NCI-H2171 treated with DMSO at 0.1 percent for 48 hours (cell line): ENCODE measurements at places on chromosomes 2 and 18.

GRCh38 chr2:62884514-62884913 lies 166.1 kb upstream of the OTX1 start:
- no peak for DNase-seq

DNA sequence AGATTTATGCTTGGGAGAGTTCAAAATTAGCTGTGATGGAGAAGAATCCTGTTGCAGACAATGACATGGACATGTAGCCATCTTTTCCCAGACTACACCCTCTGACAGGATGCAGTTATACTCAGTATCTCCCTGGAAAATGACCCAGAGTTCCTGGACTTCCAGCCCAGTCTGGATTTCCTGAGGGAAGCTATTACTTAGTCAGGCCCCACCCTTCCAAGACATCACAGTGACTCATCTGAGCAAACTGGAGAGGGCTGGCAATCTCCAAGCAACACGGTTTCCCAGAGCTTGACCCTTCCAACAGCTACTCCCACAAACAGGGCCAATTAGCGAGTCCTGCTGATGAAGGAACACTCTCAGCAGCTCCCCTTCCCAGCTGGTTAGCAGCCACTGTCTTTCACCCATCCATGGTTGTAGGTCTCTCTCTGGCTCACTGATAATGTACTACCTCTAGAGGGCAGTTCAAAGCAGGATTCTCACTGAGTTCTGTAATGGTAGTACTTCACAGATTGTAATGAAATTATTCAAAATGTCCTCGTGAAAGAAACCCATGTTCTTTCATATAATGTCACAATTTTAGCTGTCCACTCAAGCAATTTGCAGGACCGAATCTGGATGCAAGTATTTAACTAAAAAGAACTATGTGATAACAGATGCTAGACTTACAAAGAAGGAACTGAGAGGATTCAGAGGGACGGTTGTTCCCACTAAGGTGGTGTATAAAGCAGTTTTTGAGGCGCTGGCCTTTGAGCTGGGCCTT lies 110.2 kb downstream of the MDH1 start:
- DNase-seq: no peak

DNA sequence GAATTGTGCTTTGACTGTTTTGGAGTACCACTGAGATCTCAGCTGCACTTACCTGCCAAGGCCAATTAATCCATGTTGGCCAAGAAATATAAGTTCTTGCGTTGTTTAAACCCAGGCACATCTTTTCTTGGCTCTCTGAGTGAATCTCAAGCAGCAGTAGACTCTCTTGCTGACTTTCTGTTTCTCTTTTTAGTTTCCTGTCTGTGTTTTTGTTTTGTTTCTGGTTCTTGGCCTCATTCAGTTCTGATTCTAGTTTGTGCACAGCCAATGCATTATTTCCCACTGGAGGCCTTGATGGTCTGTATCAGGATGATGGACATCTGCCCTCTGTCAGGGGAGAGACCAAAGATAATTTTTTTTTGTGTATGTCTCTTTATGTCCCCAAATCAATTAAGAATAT lies 379.4 kb downstream of the CDH2 start:
- DNase-seq: no peak

DNA sequence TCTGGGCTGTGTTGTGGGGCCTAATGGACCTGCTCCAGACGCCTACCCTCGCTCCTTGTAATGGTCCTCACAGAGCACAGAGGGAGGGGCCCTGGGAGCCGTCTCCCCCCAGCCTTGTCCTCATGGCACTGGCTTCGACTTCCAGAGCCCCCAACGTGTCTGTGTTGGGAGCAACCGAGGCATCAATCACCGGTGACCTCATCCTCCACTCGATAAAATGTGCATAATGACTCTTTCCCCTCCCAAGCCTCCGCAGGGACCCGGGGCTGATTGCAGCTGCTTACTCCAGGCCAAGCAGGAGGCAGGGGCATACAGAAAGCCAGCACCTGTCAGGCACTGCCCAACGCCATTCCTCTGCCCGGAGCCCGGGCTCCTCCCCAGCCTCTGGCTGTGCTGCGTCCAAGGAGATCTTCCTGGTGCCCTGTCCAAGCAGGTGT lies 271.7 kb downstream of the NDUFA10 start:
- no peak for DNase-seq

- no peak for DNase-seq
Observed at GRCh38 chr2:135169900-135170753, 118.0 kb downstream of the RAB3GAP1 start.

DNA sequence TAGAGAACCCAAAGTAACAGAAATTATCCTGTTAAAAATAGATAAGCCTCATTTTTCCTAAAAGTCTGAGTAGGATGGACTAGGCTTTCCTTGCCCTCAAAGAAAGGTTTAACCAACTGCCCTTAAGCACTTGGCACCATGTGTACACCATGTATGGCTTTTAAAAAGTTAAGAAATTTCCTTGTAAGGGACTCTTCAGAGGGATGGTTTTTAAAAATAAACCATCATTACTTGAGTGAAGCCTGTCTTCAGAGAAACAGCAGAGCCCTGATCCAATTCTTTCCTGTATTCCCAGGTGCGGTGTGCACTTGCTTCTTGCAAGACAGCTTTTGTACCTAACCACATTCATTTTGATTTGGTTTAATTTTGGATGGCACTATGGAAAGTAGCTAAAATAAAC lies 1.1 kb upstream of the NEMP2 start:
- no peak for DNase-seq

- DNase-seq: no peak
Observed at GRCh38 chr18:68840554-68841263, 42.8 kb downstream of the CCDC102B start.

- DNase-seq: no peak
Observed at GRCh38 chr18:76412818-76413565, 82.0 kb downstream of the ZNF516 start.

GRCh38 chr2:96470109-96470508 lies 35.0 kb downstream of the NEURL3 start:
- no peak for DNase-seq

- no peak for DNase-seq
Observed at GRCh38 chr18:54181856-54182602, 42.4 kb downstream of the MBD2 start.

GRCh38 chr2:2597712-2598111 lies 266.6 kb upstream of the MYT1L start:
- DNase-seq: no peak

DNA sequence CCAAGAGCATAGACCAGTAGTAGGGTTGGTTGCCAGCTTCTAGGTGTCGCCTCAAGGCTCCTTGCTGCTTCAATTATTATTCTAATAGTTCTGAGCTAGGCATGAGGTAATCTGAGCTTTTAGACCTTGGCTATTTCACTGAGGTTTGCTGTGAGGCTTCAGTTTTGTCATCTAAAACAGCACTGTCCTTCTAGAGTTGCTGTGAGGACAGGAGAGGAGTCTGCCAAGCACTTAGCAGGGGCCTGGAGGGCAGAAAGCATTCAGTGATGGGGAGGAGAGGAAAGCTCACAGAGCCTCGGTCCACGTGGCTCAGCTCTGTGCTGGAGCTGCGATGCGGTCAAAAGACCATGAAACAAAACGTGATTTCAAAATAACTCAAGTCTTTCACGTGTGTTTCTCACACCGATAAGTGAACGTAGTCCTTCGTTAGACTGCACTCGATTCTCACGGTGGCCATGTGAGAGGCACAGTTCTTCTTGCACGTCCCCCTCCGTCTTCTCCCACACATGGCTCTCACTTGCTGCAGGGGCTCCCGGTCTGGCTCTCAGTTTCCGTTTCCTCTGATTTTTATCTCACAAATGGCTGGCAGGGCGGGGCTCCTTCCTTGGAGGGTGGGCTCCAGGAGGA lies 113.7 kb downstream of the B3GNT2 start:
- no peak for DNase-seq

DNA sequence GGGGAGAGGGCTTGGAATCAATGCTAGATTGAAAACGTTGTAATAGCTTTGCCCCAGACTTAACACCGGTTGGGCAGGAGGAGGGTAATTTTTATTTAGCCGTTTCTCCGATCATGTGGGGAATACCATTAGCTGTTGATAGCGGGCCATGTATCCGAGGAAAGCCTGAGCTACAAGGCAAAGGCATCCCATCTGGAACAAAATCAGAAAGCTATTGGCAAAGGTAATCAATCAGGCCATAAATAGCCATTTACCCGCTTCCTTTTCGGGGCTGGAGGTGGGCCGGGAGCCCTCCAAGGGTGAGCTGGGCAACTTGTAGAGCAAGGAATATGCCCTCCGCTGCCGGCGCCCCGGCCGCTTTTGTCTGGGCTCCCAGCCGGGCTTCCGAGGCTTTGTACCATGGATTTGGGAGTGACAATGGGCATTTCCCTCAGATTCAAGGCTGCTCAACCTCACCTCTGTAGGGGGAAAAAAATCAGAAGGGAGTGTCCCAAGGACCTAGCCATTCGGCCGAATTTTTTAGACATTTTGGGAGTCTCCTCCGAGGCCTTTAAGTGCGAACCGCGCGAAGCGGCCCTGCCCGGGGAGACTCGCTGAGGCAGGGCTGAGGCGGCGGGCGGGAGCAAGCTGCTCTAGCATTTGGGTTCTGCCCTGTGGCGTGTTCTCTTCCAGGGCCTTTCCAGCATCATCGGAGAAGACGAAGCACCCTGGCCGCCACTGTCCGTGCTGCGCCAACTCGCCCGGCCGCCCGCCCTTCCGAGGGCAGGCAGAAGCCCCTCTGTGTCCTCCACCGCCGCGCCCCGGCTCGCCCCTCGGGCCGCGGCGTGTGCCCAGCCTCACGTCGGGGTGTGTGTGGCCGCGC lies 1.1 kb upstream of the HOXD9 start:
- no peak for DNase-seq

- DNase-seq: no peak
Observed at GRCh38 chr2:144703852-144704708, 184.2 kb upstream of the ZEB2 start.

GRCh38 chr2:100320547-100321178 lies 1.6 kb downstream of the LONRF2 start:
- DNase-seq: peak; percentile 42

DNA sequence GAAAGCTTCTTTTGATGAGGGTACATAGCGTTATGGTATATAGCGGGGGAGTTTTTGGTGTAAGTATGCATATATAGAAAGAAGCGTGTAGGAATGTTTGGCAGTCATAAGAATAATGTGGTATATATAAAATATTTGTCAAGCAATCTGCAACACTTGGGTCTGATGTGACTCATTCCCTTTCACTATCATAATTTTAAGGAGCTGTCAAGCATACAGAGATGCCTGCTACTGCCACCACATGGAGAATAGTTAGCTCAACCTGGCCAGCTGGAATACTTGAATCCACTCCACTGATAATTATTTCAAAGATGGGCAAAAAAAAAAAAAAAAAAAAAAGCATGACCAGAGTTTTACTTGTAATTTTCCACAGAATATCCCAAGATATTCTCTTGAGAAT lies 559.8 kb upstream of the REG3G start:
- DNase-seq: no peak

- no peak for DNase-seq
Observed at GRCh38 chr2:2527148-2527547, 196.1 kb upstream of the MYT1L start.

GRCh38 chr18:44737623-44738022 lies 56.9 kb downstream of the SETBP1 start:
- no peak for DNase-seq

- DNase-seq: peak; percentile 4
Observed at GRCh38 chr2:216688731-216689340, 6.5 kb downstream of the IGFBP5 start.

DNA sequence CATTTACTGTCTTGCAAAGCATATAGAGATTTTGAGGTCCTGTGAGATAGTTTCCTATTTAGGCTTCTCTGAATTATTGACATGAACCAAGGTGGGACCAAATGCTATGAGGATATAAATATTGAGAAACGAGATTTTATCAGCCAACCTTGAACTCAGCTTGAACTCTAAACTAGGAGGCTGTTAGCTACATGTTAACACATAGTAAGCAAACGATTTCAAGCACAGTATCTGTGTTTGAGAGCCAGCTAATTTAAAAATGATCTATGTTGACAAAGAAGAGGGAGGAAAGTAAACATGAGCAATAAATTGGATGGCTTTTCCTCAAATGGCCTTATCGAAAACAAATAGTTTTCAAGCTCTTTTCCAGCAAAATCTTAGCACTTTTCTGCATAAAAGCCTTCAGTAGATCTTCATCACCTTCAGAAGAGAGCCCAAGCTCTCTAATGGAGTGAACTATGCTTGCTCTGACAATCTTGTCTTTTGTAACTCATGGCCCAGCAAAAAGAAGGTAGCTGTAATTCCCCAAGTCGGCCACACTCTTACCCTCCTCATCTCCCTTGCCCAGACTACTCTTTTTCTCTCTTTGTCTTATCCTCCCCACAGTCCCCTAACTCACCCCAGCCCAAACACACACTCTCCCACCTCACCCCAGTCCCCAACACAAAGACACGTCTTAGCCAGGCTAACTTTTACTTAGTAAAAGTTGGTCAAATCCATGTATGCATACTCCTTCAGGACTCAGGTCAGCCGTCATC lies 14.7 kb downstream of the CD28 start:
- no peak for DNase-seq

DNA sequence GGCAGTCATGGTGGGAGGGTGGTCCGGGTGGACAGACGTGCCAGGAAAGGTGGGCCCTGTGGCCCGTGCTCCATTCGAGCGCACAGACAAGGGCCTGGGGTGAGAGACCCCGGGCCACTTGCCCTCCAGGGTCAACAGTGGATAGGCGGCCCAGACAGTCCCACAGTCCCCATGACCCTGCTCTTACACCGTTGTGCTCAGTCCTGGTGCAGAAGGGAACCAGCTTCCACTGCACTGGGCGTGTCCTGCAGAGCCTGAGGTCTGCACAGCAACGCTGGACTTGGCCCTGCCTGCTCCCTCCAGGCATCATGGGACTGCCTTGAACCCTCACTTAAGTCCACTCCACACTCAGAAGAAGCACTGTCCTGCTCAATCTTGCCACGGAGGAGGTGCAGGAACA lies 52.0 kb downstream of the PXDN start:
- DNase-seq: no peak

DNA sequence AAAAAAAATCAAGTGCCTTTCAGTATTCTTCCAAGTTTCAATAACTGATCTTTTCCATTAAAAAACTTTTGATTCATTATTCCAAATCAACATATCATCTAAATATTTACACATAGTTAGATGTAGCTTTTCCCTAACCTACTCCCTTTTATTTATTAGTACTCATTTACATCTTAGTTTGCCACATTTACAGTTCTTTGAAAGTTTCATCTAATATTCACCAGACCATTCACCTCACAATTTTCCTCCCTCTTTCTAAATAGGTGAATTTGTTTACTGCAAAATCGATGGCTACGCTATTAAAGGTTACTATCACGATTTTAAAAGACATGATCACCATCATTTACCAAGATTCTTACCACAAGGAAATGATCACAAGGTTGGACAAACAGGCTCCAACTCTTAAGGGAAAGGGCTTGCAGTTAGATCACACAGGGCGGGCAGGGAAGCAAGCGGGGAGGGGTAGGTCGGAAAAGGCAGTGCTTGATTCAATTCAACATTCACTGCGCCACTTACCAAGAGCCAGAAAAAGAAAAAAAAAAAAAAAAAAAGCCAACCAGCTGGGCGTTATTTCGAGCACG lies 654 bp upstream of the MARCHF7 start:
- no peak for DNase-seq

GRCh38 chr18:58915006-58915799 lies 50.5 kb downstream of the ZNF532 start:
- no peak for DNase-seq
